ENCODE measurements at places on chromosomes 3 and 15. TPM values are rescaled to one million over a fixed set of nuclear protein-coding genes. Genes with fewer than 3 reads are reported as not detected.

DNA sequence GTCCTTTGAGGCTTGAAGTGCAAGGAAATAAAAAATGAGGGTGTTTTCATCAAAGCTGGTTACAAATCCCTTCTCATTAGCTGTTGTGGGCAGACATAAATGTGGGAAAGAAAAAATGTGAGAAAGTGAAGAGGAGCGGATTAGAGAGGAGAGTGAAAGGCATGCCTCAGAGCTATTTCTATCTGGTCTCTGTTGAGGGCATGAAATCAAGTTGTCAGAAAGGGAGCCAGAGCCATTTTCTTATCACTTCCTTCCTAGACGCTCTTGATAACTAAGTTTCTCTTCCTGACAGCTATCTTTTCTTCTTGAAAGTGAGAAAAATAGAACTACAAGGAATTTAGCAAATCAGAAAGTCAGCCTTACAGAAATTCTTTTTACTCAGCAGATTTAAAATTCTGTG is 20.8 kb upstream of the CAPN3 start:
- H3K27ac ChIP-seq, result no peak overlapping the region
- DNase-seq, result no peak
- H3K4me3 ChIP-seq, result no peak overlapping the region
- H3K27me3 ChIP-seq, result no peaks in the 10 kb centered on the region

GRCh38 chr3:58115175-58115574 is 95.6 kb downstream of the DNASE1L3 start:
- H3K27ac ChIP-seq, result no peak overlapping the region
- peaks cover 24% of the 10 kb centered on the region for H3K36me3 ChIP-seq
- H3K4me3 ChIP-seq, result no peak overlapping the region
- no peaks in the 10 kb centered on the region for H3K4me1 ChIP-seq
- no peak for DNase-seq

- H3K36me3 ChIP-seq, result peaks cover 30% of the 10 kb centered on the region
- no peak overlapping the region for H3K4me3 ChIP-seq
- no peak overlapping the region for H3K27ac ChIP-seq
- no peak for DNase-seq
- no peaks in the 10 kb centered on the region for H3K27me3 ChIP-seq
Observed at GRCh38 chr3:47410801-47411646, 30.2 kb downstream of the PTPN23 start.

DNA sequence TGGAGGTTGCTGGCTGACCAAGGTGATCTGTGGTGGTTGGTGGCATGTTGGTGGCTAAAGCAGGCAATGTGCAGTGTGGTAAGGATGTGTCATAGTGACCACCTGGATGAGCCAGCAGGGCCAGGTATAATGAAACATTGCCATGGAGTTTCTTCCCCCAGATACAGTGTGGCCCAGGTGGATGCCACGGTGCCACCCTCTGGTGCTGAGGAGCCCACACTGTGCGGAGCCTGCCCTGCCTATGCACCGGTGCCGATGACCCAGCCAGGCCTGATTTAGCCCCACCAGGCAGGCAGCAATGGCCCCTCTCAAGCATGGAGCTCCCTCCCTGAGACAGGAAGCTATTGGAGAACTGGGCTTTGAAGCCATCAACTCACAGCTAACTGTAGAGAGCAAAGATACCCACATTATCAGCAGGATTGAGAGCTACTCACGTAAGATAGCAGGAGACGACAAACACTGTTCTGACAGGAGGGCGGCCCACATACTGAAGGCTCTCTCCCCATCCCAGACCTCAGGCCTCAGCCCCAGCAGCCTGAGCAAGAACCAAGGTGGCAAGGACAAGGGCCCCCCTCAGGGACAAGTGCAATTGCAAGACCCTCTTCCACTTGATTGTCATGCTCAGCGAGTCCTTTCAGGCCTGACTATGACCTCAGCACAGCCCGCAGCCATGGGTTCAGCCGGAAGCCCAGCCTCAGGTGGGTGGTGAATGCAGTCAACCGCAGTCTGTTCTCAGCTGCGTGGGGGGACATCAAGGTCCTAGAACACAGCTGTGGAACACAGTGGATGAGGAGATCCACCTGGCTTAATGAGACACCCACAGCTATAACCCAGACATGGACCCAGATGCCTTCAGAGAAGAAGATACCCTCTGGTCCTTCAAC is 82.8 kb upstream of the CDV3 start:
- H3K27ac ChIP-seq, result no peak overlapping the region
- no peaks in the 10 kb centered on the region for H3K27me3 ChIP-seq
- no peak overlapping the region for H3K4me3 ChIP-seq
- peaks cover 23% of the 10 kb centered on the region for H3K36me3 ChIP-seq

- no peak for DNase-seq
- no peak overlapping the region for H3K27ac ChIP-seq
- H3K4me1 ChIP-seq, result no peaks in the 10 kb centered on the region
- no peaks in the 10 kb centered on the region for H3K36me3 ChIP-seq
- H3K27me3 ChIP-seq, result no peaks in the 10 kb centered on the region
Observed at GRCh38 chr3:72163809-72164634, 379.1 kb upstream of the PROK2 start.

- DNase-seq, result no peak
- no peak overlapping the region for H3K27ac ChIP-seq
- no peaks in the 10 kb centered on the region for H3K4me1 ChIP-seq
Observed at GRCh38 chr3:156017352-156018030, 102.9 kb upstream of the KCNAB1 start.

DNA sequence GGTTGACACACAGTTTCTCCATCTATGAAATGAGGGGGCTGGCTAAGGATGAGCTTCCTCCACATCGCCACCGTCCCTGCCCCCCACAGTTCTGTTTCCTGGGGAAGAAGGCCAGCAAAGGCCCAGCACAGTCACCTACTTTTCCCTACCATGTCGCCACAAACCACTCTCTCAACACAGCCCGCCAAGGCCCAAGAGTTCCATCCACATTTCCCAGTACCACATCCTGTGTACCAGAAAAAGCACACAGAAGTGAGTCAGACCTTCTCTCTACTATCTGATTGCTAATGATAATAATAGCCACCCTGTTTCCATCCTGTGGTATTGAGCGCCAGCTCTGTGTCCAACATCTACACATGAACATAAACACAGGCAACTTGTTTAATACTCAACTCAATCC is 30.3 kb upstream of the C15orf39 start:
- H3K36me3 ChIP-seq, result peaks cover 2% of the 10 kb centered on the region
- no peak for DNase-seq
- H3K4me1 ChIP-seq, result peaks cover 4% of the 10 kb centered on the region
- H3K4me3 ChIP-seq, result no peak overlapping the region
- no peak overlapping the region for H3K27ac ChIP-seq
- no peaks in the 10 kb centered on the region for H3K27me3 ChIP-seq

DNA sequence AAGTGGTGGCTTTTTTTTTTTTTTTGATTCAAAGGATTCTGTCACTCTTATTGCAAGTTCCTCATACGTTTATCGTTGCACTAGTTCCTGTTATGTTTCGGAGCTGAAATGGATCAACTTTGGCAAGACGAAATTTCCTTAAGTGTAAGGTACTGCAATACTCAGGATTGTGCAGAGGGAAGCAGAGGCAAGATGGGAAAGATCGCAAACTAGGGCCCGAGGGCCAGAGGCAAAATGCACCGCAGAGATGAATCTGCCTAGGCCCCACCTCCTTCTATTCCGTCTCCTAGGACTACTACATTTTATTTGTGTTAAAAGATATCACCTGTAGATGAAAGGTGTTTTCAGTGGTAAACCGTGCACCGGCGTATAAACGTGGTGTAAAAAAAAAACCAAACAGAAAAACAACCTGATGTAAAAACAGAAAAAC is 331 bp downstream of the RNU6-1 start:
- no peak overlapping the region for H3K27ac ChIP-seq
- no peaks in the 10 kb centered on the region for H3K36me3 ChIP-seq

GRCh38 chr3:150128126-150128525 is 157.4 kb upstream of the PFN2 start:
- peaks cover 17% of the 10 kb centered on the region for H3K4me1 ChIP-seq
- peaks cover 2% of the 10 kb centered on the region for H3K36me3 ChIP-seq
- no peak overlapping the region for H3K4me3 ChIP-seq
- H3K27me3 ChIP-seq, result no peaks in the 10 kb centered on the region
- no peak overlapping the region for H3K27ac ChIP-seq

DNA sequence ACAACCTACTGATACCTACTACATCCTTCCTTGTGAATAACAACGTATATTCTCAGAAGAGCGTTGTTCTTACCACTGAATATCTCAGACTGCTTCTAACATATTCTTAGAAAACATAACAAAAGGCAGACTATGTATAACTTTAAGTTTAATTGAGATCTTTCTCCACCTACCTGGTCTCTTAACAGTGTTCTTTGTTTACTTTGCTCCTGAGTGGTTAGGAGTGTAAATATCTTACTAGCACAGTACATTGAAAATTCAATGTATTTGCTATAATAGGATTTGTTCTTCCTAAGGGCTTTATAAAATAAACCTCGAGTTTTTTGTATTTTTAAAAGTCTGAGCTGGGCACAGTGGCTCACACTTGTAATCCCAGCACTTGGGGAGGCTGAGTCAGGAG is 7.9 kb upstream of the BLM start:
- H3K27me3 ChIP-seq, result no peaks in the 10 kb centered on the region
- no peak overlapping the region for H3K4me3 ChIP-seq
- no peak for DNase-seq
- peaks cover 5% of the 10 kb centered on the region for H3K36me3 ChIP-seq
- no peaks in the 10 kb centered on the region for H3K4me1 ChIP-seq

DNA sequence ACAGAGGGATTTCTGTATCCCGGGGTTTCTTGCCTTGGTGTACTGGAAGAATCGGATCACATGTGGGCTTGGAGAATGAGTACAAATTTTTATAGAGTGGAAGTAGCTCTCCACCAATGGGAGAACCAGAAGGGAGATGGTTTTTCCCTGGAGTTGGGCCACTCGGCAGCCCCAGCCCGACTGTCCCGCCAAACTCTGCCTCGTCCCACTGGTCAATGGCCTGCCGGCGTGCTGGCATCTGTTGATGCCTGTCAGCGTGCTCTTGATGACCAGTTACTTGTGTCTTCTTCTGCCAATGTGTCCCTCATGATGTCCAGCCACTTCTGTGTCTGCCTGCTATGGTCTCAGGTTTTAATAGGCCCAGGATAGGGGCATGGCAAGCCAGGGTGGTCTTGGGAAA is 100.5 kb downstream of the CFAP44 start:
- no peak for DNase-seq
- no peaks in the 10 kb centered on the region for H3K36me3 ChIP-seq
- H3K4me1 ChIP-seq, result no peaks in the 10 kb centered on the region
- no peaks in the 10 kb centered on the region for H3K27me3 ChIP-seq
- no peak overlapping the region for H3K27ac ChIP-seq

DNA sequence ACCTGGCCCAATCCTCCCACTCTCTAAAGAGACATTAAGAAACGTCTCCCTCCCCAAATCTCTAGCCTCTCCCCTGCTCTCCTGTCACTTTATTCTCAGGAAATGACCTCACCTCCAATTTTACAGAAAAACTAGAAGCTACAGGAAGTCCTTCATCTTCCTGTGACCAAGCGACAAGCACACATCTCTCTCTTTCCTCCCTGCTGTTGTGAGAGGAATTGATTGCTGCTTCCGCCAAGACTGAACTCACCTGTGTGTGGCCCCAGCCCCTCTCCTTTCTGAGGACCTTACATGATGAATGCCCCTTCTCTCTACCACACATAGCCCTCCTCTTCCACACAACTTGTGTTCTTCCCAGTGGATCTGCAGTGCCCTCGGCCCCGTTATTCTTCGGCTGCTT is 18.2 kb downstream of the DNAJB8 start:
- DNase-seq, result no peak
- H3K27ac ChIP-seq, result no peak overlapping the region
- H3K4me3 ChIP-seq, result no peak overlapping the region
- H3K4me1 ChIP-seq, result no peaks in the 10 kb centered on the region
- no peaks in the 10 kb centered on the region for H3K36me3 ChIP-seq

- no peaks in the 10 kb centered on the region for H3K27me3 ChIP-seq
- H3K36me3 ChIP-seq, result peaks cover 7% of the 10 kb centered on the region
- peaks cover 4% of the 10 kb centered on the region for H3K4me1 ChIP-seq
- DNase-seq, result no peak
- no peak overlapping the region for H3K27ac ChIP-seq
Observed at GRCh38 chr15:75167588-75168350, 33.9 kb upstream of the C15orf39 start.

GRCh38 chr3:124584245-124584551 is 146.1 kb upstream of the UMPS start:
- H3K27ac ChIP-seq, result no peak overlapping the region
- no peaks in the 10 kb centered on the region for H3K36me3 ChIP-seq
- DNase-seq, result no peak

DNA sequence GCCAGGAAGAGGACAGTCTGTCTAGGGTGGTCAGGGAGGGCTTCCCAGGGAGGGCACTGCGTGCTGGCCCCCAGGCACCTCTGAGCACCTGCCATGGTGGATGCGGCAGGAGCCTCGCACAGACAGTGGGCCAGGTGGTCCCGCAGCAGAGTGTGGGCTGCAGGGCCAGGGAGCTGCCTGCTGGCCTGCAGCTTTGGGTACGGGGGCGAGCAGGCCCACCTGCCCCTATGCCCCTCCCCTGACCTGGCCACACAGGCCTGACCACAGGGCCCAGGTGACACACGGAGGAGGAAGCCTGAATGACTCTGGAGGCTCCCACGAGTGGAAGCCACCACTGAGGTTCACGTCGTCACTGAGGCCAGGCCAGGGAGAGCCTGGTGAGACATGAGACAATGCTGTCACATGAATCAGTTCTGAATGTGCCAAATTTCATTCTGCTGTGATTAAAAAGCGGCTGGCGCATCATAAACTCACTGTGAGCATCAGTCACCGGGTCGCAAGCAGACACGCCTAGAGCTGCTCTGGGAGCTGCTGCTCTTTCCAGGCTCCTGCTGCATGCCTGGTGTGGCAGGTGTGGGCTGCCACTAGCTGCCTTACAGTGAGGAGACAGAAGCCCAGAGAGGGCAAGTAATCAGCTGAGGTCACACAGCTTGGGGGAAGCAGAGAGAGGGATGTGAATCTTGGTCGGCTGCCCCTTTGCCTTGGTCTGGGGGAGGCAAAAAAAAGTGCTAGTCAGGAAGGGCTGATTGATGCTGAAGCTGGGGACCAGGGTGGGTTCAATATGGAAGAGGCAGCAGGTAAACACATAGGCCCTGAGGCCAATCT is 39.5 kb upstream of the IQSEC1 start:
- no peak overlapping the region for H3K27ac ChIP-seq
- H3K27me3 ChIP-seq, result no peaks in the 10 kb centered on the region
- no peaks in the 10 kb centered on the region for H3K4me1 ChIP-seq
- no peaks in the 10 kb centered on the region for H3K36me3 ChIP-seq
- no peak overlapping the region for H3K4me3 ChIP-seq
- no peak for DNase-seq

IL17RD gene
- 31.7 TPM for total RNA-seq

RPL39L gene
- 70.8 TPM for total RNA-seq

CLDN18 gene
- total RNA-seq, result not detected

CTXN2 gene
- total RNA-seq, result 0.11 TPM

SLC22A14 gene
- not detected for total RNA-seq

GOLGA8Q gene
- total RNA-seq, result not detected

TMCO5A gene
- total RNA-seq, result not detected

PPARG gene
- total RNA-seq, result 0.42 TPM

PAQR9 gene
- total RNA-seq, result 2.3 TPM

TRH gene
- not detected for total RNA-seq

Data from H9 (cell line).